NCI-H2081 (cell line): ENCODE measurements at places on chromosomes 13 and 19.

DNA sequence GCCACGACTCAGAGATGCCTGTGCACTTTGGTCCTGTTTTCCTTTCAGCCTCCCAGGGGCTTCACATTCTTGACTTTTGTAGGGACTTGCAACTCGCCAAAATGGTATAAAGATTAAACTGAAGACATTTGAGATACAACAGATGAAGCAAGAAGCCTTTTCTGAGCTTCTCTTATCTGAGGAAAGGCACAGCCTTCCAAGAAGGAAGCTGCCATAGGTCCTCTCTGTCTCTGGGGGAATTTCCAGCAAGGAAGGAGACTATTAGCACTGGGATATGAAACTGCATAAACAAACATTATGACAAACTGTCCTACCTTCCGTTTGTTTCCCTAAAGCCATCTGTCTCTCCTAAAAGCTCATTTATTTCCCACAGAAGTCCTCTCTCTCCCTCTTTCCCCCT lies 39.3 kb downstream of the TGDS start:
- DNase-seq = no peak

GRCh38 chr13:85204668-85205344 lies 594.4 kb downstream of the SLITRK6 start:
- no peak for DNase-seq

DNA sequence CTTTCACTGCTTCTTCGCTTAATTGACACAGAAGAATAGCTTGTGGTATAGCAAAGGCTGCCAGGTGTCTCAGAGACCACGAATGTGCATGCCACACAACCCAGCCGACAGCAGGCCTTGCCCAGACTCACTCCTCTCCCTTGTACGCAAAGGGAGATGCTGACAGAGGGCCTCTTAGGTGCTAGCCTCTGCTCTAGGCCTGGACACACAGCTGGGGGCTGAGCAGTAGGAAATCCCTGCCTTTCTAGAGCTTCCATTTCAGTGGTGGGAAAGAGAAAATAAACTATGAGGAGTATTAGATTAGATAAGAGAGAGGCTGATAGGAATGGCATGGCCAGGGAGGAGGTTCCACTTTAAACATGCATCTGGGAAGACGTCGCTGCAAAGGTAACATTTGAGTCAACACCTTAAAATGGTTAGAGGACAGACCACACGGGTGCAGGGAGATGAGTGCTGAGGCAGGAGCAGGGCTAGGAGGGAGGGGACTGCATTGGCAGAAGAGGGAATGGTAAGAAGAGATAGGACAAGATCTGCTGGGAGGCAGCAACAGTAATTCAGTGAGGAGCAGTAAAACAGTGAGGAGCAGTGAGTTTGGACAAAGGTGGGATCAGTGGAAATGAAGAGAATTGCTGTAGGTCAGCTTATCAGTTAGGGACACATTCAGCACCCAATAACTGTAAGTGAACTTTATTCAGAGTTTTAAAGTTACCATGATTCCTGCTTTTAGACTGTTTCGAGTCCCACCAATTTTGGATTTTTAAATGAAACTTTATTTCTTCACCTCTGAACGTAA lies 100.0 kb downstream of the RNF17 start:
- no peak for DNase-seq

DNA sequence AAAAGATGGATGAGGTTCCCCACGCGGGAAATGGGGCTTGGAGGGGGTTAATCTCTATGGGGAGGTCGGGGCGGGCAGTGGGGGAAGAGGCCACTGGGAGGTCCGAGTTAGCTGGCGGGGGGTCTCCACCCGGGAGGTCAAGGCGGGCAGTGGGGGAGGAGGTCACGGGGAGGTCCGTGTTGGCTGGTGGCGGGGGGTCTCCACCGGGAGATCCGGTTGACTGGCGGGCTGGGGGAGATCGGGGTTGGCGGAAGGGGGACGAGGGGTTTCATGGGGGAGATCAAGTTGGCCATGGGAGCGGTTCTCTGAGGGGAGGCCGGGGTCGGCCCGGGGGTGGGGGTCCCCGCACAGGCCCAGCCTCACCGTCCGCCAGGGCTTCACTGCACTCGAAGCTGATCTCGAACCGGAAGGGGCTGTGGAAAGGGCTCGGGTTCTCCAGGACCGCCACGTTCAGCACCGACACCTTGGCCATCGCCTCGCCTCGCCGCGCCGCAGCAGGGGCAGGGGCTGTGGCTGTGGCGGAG lies 342 bp downstream of the ASF1B start:
- no peak for DNase-seq

DNA sequence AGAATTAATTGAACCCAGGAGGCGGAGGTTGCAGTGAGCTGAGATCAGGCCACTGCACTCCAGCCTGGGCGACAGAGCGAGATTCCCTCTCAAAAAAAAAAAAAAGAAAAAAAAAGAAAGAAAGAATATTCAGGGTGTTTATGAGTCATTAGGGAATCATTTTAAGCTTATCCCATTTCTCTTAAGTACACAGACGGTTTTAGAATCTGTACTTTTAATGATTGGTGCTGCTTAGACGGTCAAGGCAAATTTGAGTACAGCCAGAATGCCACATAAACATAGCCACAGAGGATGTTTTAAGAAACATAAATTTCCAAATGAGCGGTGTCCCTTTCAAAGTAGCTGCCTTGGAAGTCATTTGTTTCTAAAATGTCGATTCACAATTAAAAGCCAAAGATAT lies 2.6 kb downstream of the SPRYD7 start:
- DNase-seq = no peak

DNA sequence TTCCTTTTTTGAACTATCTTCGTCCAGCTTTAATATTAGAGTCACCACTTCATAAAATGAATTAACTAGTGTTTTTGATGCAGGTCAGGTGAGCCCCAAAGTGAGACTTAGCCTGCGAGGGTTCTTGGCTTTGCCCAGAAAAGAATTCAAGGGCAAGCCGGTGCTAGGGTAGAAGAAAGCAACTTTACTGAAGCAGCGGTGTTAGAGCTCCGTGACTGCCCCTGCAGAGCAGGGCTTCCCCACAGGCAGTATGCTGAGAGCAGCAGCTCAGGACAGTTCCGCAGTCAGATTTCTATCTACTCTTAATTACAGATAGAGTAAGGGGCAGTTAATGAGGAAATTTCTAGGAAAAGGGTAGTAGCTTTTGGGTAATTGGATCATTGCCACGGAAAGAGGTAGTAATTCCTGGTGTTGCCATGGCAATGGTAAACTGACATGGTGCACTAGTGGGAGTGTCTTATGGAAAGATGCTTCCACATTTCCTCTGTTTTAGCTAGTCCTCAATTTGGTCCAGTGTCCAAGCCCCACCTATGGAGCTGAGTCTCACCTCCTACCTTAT lies 432.2 kb upstream of the ZNF507 start:
- no peak for DNase-seq

GRCh38 chr19:51158474-51159129 lies 16.5 kb downstream of the SIGLEC7 start:
- DNase-seq = peak; percentile 4

- no peak for DNase-seq
Observed at GRCh38 chr13:97526556-97526955, 92.6 kb downstream of the RAP2A start.

DNA sequence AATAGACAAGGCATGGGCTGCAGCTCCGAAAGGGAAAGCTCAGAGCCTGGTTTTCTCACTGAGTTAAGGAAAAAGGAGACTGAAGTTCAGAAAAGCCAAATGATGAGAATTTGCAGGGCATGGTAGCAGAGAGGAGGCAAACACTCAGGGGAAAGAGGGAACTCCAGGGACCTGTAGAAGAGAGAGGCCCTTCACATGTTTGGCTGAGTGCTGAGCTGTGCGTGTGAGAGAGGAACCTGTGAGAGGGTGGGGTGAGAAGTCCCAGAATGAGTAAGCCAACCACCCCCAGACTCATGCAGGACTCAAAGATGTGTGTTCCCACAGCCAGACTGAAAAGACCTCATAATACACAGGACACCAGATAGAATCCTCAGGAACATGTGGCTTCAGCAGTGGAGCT lies 2.8 kb upstream of the CRYL1 start:
- DNase-seq = no peak

GRCh38 chr19:4042064-4042730 lies 24.5 kb downstream of the ZBTB7A start:
- DNase-seq = no peak

- peak; percentile 26 for DNase-seq
Observed at GRCh38 chr13:102097708-102098107, 304.1 kb downstream of the FGF14 start.

- no peak for DNase-seq
Observed at GRCh38 chr13:90683711-90684131, 663.8 kb upstream of the MIR17HG start.

DNA sequence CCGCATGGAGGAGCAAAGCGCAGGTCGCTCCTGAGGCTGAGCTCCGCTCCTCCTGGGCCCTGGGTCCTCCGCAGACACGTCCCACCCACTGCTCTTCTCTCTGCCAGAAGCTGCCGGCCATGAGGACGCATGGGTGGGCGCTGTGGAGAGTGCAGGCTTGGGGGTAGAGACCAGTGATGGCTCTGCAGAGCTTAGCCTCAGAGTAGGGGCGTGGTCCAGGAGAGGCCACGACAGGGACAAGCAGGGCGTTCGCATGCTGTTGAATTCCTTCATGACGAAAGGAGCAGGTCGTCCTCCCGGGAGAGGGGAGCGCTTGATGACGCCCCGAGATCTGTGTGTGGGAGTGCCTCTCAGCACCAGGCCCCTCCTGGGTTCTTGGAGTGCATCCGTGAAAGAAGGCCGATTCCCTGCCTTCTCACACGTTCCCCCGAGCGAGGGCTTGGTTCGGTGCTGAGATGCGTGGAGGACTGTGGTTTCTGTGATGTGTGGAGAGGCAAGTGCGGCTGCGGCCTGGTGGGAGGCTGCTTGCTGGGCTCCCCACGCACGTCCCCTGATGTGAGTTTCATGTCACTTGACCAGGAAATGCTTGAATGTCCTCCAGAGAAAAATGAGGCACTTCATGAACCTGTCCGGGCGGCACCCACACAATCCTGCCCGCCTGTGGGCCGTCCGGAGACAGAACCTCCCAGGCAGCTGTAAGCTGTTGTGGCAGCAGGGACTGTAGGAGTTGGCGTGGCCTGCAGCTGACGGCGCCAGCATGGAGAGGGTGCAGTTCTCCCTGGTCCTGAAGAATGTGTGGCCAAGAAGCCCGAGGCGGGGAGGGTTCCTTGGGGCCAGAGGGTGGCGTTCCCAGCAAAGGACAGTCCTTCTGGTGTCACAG lies 4.5 kb downstream of the SF3A2 start:
- no peak for DNase-seq

DNA sequence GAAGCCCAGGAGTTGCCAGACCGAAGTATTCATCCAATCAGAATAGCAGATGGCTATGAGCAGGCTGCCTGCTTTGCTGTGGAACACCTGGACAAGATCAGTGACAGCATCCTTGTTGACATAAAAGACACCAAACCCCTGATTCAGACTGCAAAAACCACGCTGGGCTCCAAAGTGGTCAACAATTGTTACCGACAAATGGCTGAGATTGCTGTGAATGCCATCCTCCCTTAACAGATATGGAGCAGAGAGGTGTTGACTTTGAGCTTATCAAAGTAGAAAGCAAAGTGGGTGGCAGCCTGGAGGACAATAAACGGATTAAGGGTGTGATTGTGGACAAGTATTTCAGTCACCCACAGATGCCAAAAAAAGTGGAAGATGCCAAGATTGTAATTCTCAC lies 250.3 kb upstream of the OBI1 start:
- no peak for DNase-seq

GRCh38 chr13:34360702-34361101 lies 542.8 kb downstream of the RFC3 start:
- DNase-seq = no peak

GRCh38 chr13:97548711-97549110 lies 114.7 kb downstream of the RAP2A start:
- DNase-seq = no peak

DNA sequence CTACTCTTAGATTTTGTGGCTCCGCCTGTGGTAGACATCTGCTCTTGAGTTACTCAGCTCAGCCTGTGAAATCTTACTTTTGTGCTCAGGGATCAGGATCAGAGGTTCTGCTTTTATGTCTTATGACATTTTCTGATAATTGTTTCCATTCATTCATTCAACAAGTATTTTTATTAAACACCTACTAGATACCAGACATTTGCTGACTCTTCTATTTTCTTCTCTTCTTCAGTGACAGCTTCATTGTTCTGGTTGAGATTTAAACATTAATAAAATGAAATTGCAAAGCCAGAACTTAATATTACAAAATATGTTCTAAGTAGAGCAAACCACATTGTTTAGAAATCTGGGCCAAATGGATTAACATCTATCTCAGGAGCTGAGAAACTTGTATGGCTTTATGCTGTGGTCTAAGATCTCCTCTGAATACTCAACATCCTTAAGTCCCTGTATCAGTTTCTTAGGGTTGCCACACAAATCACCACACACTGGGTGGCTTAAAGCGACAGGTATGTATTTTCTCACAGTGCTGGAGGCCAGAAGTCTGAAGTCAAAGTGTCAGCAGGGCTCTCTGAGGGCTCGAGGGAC lies 15.8 kb upstream of the MICU2 start:
- DNase-seq = no peak

- DNase-seq = peak; percentile 94
Observed at GRCh38 chr19:5826531-5827341, 12.8 kb downstream of the FUT6 start.

DNA sequence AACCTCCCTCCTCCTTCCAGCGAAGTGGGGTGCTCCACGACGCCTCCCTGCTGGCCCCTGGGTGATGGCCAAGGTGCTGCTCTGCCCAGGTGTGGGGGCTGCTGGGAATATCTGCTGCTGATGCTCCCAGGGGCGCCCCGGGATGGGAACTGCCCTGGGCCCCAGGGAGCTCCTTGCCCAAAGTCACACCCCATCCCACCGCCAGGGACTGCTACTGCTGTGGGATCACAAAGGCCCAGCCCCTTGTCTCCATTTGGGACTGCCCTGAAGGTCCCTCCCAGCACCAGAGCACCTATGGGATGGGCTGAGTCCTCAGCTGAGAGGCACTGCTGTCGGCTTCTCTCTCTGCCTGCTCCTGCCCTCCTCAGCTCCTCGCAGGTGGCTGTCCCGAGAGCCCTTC lies 19.0 kb downstream of the CHST8 start:
- DNase-seq = no peak

- no peak for DNase-seq
Observed at GRCh38 chr13:34176633-34177032, 358.7 kb downstream of the RFC3 start.

GRCh38 chr13:112685896-112686295 lies 3.9 kb upstream of the ATP11A start:
- DNase-seq = peak; percentile 16

- no peak for DNase-seq
Observed at GRCh38 chr13:61010358-61010757, 405.3 kb downstream of the PCDH20 start.

DNA sequence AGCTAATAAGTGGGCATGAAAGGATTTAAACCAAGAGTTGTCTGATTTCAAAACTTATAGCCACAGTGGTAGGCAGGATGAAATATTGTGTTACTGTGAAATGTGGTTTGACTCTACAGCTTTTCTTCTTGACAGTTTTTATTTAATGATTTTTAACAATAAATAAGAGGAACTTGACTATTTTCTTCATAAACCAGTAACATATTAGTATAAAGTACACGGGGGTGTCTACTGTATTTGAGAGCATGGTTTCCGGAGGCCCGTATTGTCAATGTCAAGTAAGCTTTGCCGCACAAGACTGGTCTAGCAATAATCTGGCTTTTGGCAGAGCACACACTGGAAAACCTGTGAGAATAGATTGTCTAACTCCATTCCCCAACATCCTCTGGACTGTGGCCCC lies 894.5 kb downstream of the PCDH9 start:
- DNase-seq = no peak

GRCh38 chr13:71290963-71291841 lies 575.8 kb downstream of the DACH1 start:
- DNase-seq = no peak
